NCI-H1417 (cell line): ENCODE measurements at places on chromosomes 7 and 10.

- peak; percentile 62 for DNase-seq
These were observed 70.5 kb downstream of the ADCYAP1R1 start for GRCh38 chr7:31122649-31123058.

DNA sequence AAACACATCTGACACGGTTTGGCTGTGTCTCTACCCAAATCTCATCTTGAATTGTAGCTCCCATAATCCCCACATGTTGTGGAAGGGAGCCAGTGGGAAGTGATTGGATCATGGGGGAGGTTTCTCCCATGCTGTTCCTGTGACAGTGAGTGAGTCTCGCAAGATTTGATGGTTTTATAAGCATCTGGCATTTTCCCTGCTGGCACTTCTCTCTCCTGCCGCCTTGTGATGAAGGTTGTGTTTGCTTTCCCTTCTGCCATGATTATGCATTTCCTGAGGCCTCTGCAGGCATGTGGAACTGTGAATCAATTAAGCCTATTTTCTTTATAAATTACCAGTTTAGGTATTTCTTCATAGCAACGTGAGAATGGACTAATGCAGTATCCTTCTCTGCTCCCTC lies 5.9 kb upstream of the HTR5A start:
- DNase-seq = no peak

DNA sequence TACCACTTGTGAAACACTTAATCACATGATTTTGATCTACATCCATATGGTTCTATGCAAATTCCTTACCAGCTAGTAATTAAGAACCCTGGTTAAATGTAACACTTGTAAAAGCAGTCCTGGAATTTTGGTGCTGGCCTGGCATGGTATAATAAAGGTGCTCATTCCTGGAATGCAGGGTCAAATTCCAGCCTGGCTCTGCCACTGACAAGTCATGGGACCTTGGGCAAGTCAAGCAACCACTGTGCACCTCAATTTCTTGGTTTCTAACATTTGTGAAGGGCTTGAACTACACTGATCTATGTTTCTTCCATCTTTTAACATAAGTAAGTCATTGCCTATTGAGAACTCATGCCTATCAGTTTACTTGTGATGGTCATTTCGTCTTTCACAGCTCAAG lies 91.9 kb upstream of the PIK3CG start:
- DNase-seq = no peak

GRCh38 chr7:109967406-109967805 lies 1123.5 kb upstream of the LRRN3 start:
- DNase-seq = no peak

DNA sequence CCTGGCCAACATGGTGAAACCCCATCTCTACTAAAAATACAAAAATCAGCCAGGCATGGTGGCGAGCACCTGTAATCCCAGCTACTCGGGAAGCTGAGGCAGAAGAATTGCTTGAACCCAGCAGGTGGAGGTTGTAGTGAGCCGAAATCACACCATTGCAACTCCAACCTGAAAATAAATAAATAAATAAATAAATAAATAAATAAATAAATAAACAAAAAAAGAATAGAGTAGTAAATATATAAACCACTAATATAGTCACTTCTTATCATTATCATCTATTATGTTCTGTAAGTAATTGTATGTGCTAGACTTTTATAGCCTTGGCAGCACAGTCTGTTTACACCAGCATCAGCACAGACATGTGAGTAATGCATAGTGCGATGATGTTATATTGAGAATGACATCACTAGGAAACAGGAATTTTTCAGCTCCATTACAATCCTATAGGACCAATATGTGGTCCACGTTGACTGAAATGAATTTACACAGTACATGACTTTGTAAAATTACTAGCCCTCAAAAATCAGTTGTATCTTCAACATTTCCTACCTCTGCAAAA lies 385.4 kb upstream of the ANKRD30A start:
- DNase-seq = no peak

DNA sequence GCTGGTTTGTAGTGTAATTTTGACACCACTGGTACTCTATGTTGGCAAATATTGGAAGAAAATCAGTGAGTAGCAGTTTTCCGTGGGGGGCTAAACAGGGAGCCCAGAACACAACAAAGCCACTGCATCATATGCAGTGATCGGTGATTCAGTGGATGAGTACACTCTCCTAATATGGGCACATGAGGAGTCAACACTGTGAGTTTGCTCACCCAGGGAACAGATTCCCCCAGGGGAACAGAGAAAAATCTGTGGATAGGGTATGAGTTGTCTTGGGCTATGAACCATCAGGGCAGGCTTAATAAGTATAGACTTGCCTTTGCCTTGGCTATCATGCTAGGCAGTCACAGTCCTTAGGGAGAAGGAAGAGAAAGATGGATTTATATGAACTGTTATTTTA lies 227.7 kb upstream of the SEMA3E start:
- no peak for DNase-seq

GRCh38 chr7:93968911-93969620 lies 35.1 kb downstream of the BET1 start:
- DNase-seq = no peak

DNA sequence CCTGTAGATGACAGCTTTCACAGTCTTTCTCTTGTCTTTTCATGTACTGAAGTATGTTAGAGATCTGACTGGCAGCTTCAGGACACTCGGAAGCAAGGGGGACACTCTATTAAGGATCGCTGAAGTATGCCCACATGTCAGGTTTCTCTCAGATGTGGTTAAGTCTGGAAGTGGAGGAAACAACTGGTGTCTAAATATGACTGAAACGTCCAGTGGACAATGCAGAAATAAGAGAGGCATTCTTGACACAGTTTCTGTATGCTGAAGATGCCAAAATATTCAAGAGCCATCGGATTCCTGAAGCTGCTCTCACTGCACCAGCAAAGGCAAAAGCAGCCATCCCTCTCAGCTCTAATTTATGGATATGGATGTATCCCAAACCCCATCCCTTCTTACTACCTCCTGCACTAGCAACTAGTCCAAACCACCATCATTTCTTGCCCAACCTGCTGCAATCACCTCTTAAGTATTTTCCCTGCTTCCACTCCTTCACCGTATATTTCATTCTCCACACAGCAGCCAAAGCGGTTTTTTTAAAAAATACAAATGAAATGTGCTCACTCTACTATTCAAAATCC lies 113.4 kb downstream of the REEP3 start:
- no peak for DNase-seq

GRCh38 chr7:90005836-90006235 lies 148.4 kb upstream of the STEAP1 start:
- DNase-seq = no peak

- DNase-seq = no peak
These were observed 131.1 kb downstream of the KCND2 start for GRCh38 chr7:120404042-120404441.

DNA sequence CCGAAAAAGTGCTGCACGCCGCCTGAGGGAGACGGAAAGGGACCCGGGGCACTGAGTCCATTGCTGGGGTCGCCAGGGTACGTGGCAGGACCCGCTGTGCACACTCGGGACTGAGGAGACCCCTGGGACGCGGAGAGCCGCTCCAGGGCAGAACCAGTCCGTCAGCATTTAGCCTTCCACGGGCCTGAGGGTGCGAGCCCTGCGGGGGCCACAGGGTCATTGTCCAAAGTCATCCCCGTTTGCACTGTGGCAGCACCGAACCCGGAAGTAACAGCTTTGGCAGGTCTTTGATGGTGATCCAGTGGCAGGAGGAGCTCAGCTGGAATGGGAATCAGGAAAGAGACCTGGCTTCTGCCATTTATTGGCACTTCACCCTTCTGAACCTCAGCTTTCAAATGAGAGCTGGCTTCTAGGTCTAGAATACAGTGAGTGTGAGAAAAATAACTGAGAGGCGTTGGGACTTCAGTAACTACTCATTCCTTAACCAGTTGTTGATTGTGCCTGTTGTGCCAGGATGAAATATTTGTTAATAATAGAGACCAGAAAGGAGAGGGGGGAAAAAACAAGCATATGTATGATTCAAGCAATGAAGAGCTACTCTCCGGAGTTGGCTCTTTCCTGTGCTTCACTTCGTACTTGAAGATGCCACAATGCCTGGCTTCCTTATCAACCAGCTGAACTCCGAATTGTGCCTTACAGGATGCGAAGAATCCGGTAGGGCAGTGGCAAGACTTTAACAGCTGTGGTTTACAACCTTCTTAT lies 811 bp upstream of the ARHGAP12 start:
- DNase-seq = peak; percentile 60

GRCh38 chr10:52599551-52600200 lies 172.9 kb downstream of the MBL2 start:
- DNase-seq = no peak

DNA sequence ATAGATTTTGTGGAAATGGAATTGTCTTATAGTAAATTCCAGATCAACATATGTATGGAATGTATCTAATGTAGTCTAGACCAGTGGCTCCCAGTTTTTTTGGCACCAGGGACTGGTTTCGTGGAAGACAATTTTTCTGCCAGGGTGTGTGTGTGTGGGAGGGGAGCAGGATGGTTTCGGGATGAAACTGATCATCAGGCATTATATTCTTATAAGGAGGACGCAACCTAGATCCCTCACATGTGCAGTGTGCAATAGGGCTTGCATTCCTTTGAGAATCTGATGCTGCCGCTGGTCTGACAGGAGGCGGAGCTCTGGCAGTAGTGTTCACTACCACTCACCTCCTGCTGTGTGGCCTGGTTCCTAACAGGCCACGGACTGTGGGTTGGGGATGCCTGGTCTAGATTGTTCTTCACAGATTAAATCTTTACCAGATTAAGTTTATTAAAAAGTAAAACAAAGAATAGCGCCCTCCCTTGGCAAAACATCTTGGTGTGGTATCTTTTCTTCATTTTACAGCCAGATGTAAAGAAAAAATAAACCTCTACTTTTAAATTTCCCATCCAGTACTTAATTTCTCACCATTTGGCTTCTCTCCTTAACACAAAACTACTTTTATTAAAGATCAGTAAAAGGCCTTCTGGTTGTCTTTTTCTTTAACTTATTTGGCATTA lies 48.4 kb downstream of the SEPTIN7 start:
- DNase-seq = peak; percentile 51

GRCh38 chr7:27101171-27101956 lies 1.1 kb downstream of the HOXA2 start:
- DNase-seq = no peak

GRCh38 chr10:91778485-91778884 lies 19.7 kb upstream of the TNKS2 start:
- DNase-seq = no peak

GRCh38 chr7:131076032-131076431 lies 251.6 kb upstream of the MKLN1 start:
- DNase-seq = no peak

- DNase-seq = no peak
These were observed 131.3 kb downstream of the DPP6 start for GRCh38 chr7:154183482-154183881.

DNA sequence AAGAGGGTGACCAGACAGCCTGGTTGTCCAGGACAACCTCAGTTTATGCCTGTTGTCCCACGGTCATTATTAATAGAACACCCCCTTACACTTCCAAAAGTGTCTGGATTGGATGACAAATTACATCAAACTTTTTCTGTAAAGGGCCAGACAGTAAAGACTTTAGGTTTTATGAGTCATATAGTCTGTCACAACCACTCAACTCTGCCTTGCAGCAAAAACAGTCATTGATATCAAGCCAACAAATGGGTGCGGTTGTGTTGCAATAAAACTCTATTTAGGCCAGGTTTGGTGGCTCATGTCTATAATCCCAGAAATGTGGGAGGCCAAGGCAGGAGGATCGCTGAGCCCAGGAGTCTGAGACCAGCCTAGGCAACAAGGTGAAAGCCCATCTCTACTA lies 66.7 kb upstream of the ATP6V0A4 start:
- DNase-seq = no peak

GRCh38 chr7:145978769-145979168 lies 137.8 kb upstream of the CNTNAP2 start:
- DNase-seq = peak; percentile 99

DNA sequence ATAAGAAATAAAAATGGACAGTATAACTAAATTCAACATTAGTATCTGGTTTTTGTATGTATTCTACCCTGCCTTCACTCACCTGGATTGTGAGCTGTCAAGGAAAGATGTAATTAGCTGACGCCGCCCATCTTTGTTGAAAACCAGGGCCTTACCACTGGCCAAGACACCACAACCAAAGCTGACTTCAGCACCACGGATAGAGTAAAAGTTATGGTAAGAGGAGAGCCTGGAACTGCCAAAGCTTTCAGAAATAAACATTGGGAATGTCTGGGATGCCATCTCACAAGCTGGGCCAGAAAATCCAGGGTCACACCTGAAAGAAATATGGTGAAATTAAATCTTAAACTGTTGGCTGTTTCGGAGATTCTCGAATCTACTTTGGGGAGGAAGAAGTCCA lies 190.1 kb upstream of the SLC26A5 start:
- no peak for DNase-seq

GRCh38 chr10:67127441-67127840 lies 201.6 kb downstream of the LRRTM3 start:
- no peak for DNase-seq

DNA sequence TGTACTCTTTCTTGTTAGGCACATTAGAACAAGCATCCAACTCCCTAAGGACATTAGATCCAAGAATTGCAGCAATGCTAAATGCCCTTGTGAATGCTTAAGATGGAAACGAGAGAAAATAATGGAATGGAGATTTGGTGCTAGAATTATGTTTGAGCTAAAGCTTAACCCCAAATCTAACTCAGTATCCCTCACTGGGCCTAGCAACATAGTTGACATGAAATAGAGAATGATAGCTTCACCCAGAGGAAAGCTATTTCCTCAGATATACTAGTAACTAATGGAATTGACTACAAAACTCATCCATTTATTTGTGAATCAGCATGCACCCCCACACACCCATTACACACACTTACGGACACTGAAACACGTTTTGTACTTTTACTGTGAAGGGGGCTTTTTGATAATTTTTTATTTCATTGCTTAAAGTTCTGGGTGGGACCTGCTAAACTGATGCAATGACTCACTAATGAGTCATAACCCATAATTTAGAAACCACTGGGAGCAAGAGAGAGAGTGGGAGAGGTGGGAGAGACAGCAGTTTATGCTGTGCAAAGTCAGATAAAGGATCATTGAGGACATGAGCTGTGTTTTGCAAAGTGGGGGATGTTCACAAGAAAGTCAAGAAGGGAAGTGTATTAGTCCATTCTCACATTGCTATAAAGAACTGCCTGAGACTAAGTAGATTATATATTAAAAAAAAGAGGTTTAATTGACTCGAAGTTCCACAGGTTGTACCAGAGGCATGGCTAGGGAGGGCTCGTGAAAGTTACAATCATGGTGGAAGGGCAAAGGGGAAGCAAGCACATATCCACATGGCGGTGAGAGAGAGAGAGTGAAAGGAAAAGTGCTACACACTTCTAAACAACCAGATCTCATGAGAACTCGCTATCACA lies 382.7 kb downstream of the SFMBT2 start:
- no peak for DNase-seq
